Activated T-cell treated with anti-CD3 and anti-CD28 coated beads for 24 hours (primary cell): ENCODE measurements at places on chromosomes 12 and 14.

- no peak for DNase-seq
Observed at GRCh38 chr12:127629066-127629820, 637.7 kb upstream of the TMEM132C start.

- no peak for DNase-seq
Observed at GRCh38 chr12:24349051-24349799, 399.8 kb upstream of the SOX5 start.

DNA sequence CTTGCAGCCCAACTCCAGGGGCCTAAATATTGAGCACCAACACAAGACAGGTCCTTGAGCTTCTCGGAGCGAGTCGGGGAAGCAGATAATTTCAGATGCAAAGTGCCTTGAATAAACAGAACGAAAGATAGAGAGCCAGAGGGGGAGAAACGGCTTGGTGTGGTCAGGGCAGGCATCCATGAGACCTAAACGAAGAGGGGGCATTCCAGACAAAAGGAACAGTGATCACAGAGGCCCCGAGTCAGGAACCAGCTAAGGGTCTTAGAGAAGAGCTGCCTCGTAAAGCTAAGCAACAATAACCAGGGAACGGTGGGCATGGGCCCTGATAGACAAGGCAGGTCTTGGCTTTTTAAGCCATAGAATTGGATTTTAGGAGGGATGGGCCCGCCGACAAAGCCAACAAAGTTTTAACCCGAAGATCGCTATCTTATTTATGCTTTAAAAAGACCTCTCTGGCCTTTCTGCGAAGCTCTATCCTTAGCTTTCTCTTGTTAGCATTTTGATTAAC is 421 bp upstream of the ACADS start:
- DNase-seq, result no peak

DNA sequence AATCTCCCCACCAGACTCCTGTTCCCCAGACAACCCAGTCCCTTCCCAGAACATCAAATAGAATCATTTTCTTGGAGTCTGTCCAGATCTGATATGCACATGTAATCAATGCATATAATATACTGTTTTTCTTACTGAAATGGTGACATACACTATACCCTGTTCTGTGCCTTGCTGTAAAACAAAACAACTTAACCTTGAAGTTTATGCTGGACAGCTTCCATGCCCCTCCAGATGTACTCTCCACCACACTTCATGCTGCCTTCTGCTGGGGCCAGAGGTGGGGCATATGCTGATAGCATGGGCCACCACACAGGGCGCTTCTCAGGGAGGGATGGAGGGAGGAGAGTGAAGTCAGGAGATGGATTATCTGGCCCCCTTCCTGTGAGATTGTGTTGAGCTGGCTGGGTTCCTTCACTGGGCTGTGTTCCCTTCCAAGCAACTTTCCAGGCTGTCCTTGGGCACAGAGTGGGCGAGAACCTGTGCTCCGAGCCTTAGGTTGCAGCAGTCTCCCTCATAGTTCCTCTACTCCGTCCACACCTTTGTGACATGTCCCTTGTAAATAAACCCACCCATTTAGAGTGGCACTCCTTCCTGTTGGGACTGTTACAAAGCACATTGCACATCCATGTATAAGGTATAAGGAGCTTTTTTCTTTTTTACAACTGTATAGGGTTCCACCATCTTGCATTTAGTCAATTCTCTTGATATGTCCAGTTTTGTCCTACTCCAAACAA is 77.6 kb upstream of the RIC8B start:
- DNase-seq, result no peak

GRCh38 chr14:99181241-99181640 is 90.8 kb downstream of the BCL11B start:
- DNase-seq, result no peak

DNA sequence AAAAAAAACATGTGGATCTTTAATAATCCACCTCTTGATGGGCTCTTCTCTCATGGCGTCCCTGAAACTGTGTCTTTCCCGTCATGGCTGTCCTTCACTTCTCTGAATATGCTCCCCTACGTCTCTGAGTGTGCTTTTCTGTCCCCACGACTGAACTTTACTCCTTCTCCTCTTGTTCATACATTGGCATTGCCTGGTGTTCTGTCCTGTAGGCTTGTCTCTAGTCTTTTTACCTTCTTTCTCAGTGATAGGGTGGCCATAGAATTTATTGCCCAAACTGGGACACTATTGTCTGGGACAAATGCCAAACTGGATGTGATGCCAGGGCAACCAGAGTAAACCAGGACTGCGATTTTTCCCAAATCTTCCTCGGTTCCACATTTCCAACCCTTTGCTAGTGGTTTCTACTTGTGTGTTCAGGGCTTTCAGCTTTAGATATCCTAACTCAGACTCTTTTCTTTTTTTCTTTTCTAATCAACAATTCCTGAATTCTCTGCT is 202.2 kb downstream of the ATP23 start:
- no peak for DNase-seq

GRCh38 chr12:76460807-76461206 is 98.8 kb downstream of the OSBPL8 start:
- no peak for DNase-seq
